ENCODE measurements at places on chromosomes 2 and 18.

- DNase-seq, result no peak
These were observed 658.4 kb downstream of the NYAP2 start for GRCh38 chr2:226057914-226058313.

DNA sequence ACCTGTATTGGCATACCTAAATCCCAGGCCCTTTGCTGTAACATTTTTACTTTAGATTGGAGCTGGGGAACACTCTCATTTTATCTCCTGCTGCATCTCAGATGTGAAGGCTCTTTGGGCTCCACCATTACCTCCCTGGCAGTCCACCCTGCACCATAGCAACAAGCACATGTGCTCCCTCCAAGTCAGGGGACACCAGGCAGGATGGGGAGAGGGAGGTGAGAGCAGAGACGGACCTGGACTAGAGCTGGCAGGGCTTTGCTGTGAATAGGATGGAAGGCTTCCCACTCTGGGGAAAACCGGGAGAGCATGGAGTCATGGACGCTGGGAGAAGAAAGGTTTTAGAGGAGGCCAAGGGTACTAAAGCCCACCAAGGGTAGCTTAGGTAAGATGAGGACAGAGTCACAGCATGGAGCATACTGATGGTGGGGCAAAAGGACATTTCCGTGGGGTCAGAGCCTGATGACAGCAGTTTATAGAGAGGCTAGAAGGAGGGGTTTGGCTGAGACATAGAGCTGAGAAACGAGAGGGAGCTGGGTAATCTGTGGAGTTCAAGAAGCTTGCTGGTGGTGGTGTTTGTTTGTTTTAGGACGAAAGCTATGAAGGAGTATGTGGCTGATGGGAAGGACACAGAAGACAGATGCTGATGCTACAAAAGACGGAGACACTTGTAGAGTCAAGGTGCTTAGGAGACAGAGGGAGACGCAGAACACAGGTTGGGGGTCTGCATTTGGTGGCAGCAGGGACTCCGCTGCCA is 134.8 kb downstream of the COL6A3 start:
- DNase-seq, result no peak

- no peak for DNase-seq
These were observed 331.7 kb downstream of the GBX2 start for GRCh38 chr2:235836491-235836911.

DNA sequence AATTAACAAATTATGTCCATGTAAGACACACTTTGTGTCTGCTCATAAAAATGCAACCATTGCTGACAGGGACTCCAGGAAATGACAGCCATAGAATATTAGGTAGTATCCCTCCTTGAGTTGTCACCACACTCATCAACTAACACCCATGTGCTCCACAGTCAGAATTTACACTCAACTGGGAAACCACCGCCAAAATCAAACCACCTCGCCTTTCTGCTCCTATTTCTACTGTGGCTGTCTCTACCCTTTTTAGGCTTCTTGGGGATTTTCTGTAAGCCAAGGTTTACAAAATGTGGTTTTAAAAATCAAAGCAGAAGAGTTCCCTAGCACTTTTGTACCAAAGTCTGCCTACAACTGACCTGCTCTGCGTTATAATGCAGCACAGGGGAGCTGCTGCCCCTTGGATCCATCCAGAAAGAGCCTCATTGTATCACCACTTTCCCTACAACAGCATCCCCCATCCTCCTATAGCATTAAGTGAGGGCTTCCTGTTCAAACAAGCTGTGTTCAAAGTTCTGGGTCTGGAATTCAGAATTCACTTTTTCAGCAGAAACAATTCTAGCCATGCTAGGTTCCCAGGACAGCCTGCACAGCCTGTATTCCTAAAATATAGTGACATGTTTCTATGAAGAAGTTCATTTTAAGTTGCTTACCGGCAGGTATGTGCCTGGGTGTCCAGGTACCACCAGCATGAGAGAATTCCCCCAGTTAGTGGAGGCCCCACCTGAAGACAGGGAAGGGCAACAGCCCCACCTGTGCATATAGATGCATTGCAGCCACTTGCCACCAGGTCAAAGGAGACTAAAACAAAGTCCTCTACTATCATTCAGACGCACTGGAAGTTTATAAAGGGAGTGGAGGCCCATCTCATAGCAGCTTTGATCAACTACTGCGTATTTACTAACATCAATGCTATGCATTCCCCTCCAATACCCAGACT is 104.3 kb downstream of the MYO5B start:
- no peak for DNase-seq

GRCh38 chr2:145638675-145639074 is 1118.8 kb upstream of the ZEB2 start:
- DNase-seq, result no peak

GRCh38 chr2:101400048-101400447 is 12.7 kb upstream of the CREG2 start:
- no peak for DNase-seq

GRCh38 chr18:79517341-79517740 is 121.6 kb downstream of the NFATC1 start:
- DNase-seq, result no peak

- no peak for DNase-seq
These were observed 259.4 kb downstream of the GBX2 start for GRCh38 chr2:235908826-235909225.

- no peak for DNase-seq
These were observed 4.6 kb downstream of the HOXD1 start for GRCh38 chr2:176193048-176193447.

GRCh38 chr18:8696749-8697211 is 8.6 kb upstream of the MTCL1 start:
- DNase-seq, result no peak

DNA sequence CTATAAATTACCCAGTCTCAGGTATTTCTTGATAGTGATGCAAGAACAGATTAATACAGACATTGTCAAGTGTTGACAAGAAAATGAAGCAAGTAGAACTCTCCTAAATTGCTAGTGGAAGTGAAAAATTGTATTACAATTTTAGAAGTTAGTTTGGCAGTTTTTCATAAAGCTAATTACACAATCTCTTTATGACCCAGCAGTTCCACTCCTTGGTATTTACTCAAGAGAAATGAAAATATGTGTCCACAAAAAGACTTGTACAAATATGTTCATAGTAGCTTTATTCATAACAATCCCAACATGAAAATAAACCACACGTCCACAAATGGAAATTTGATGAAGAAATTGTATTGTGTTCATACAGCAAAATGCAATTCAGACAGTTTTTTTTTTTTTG is 49.4 kb downstream of the PDE1A start:
- DNase-seq, result no peak

- no peak for DNase-seq
These were observed 124.4 kb upstream of the SETBP1 start for GRCh38 chr18:44556296-44556695.

DNA sequence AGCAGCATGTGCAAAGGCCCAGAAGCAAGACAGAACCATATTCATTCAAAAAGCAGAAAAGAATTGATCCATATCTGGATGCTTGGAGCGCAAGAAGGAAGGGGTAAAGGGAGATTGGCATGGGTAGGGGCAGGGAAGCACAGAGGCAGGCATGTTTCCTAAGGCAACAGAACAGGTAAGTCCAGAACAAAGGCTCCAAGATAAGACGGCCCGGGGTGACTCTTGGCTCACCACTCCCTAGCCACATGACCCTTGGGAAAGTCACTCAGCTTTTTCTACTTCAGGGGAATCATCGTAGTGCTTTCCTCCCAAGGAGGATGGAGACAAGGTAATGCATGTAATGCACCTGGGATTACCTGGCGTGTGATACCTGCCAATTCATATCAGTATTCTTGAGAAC is 37.7 kb upstream of the ST3GAL5 start:
- DNase-seq, result no peak

- no peak for DNase-seq
These were observed 1.2 kb upstream of the HES6 start for GRCh38 chr2:238240757-238241711.

DNA sequence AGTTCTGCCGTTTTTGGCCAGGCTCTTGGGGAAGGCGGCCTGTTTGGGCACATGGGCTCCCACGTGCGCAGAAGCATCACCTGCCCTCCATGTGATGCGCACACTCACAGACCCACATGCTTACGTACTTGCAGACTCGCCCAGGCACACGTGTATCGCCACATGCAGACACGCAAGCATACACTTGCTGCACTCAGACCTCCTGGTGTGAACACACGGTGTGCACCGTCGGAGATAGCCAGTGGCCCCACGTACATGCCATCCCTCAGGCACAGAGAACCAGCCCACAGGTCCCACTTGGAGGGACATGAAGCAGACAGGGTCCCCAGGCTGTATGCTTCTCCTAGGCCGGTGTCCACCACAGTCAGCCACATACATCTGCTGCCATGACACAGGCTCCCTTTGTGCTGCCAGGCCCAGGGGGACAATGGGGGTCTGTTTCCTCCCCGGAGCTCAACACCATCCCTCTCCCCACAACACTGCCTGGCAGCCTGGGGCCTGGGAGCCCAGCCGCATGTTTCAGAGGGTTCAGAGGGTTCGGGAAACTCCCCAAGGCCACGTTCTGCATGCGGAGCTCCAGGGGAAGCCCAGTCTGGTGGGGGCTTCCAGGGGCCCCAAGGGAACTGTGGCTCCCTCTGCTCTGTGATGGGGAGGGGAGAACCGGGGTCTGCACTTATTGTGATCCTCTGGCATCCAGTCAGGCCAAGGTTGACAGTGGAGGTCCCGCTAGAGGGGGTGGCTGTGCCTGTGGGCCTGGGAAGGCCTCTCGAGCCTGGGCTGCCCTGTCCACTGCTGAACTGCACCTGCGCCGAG is 208.1 kb upstream of the HAAO start:
- DNase-seq, result no peak

DNA sequence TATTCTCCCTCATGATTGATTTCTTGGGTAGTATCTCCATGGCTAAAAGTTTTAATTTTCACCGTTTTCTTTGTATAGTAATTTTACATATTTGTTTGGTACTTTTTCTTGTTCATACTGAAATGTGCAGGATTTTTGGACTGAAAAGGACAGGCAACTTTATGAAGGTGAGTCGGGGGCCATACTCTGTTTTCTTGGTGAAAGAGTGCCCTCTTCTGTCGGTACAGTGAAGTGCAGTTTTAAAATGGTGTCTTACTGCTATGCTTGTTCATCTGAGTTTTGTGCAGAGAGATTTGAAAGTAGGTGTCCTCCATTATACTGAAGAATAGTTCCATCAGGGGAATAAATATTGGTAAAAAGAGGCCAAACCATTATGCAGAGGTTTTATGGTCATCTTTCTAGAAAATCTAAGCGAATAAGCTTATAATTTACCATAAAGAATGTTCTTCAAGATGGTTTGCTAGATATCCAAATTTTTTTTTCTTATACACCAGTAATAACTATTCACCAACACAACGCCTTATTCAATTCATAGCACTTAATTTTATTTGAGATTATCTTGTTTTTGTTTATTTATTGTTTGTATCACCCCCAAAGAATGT is 8.7 kb upstream of the SERPINB13 start:
- no peak for DNase-seq

- no peak for DNase-seq
These were observed 47.9 kb upstream of the CCDC150 start for GRCh38 chr2:196591621-196592022.

DNA sequence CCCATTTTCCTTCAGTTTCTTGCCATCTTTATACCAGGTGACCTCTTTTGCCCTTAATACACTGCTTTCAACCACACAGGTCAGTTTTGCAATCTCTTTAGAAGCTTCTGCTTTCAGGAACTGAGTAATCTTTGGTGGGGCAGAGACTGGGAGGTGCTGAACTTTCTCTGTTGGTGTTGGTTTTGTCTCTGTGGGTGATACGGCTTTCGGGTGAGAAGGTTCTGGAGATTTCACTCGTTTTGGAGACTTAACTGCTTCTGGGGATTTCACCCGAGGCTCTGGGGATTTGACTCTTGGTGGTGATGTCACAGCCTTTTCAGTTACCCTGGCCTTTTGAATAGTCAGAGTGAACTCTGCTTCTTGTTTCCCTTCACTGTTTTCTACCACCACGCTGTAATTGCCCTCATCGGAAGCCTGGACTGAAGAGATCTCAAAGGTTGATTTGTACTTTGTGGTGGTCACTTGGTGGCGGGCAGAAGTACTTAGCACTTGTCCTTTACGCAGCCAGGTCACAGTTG is 50.4 kb downstream of the PLEKHA3 start:
- DNase-seq, result no peak

DNA sequence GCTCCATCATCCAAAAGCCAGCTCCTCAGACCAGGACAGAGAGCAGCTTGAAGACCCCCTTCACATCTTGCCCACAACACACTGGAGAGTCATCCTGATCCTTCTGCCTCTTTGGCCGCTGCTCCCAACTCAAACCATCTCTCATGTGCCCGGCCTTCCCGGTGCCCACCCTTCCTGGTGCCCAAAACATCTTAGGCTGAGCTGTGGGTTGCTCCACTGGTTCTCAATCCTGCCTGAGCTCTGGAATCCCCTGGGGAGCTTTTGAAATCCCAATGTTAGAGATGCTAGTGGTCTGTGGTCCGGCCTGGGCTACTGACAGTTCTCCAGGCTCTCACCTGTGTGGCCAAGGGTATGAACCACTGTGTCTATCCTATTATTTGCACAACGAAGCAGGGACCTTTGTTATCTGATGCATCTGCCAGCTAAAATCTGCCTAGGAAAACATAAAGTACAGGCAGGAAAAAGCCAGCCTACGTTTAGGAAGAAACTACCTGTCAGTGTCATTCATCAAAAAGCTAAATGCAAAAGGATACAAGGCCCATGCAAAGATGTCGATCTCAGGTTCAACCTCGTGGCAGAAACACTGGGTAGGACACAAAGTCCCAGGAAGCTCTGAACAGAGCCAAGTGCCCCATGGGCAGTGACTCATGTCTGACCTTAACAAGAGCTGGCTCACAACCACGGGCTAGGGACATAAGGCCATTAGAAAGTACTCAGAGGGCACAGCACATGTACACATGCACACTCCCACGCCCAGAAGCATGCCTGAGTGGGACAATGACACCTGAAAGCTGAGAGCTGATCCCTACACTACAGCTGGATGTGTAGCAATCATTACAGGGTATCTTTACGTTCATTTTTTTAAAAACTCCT is 30.8 kb downstream of the TBC1D8 start:
- no peak for DNase-seq

GRCh38 chr2:16653083-16653375 is 12.6 kb downstream of the CYRIA start:
- no peak for DNase-seq

- DNase-seq, result no peak
These were observed 427.9 kb downstream of the GALR1 start for GRCh38 chr18:77677536-77677935.

- DNase-seq, result no peak
These were observed 109.3 kb downstream of the ANTXR1 start for GRCh38 chr2:69122271-69122670.

DNA sequence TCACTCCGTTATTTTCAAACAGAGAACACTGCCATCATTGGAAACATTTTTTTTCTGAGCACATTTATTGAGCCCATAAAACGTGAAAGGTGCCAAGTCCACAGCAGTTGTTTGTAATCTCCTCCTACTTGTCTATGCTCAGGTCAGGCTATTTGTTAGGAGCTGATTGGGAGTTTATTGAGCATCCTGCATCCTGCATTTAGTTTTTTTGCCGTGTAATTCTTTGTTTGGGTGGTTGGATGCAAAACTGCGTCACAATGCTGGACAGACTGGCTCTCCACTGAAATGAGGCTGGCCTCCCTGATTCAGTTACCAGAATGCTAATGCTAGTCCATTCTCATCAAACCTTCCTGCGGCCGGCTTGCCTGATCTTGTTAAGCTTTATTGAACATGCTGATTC is 71.4 kb downstream of the RAPGEF4 start:
- no peak for DNase-seq

- DNase-seq, result peak; percentile 47
These were observed 45.4 kb downstream of the RASGRP3 start for GRCh38 chr2:33521791-33522281.

GRCh38 chr18:61199171-61199848 is 133.9 kb upstream of the CDH20 start:
- DNase-seq, result peak; percentile 12

- DNase-seq, result no peak
These were observed 89.7 kb upstream of the TTC39C start for GRCh38 chr18:23924813-23925212.

All from AG04449 (cell line).